ENCODE measurements at places on chromosomes 2 and 18.
A peak's percentile ranks its signal among the peaks of the same experiment; 100 is the strongest.

GRCh38 chr2:8235419-8235818, 446.4 kb upstream of the ID2 start:
- no peak for DNase-seq

DNA sequence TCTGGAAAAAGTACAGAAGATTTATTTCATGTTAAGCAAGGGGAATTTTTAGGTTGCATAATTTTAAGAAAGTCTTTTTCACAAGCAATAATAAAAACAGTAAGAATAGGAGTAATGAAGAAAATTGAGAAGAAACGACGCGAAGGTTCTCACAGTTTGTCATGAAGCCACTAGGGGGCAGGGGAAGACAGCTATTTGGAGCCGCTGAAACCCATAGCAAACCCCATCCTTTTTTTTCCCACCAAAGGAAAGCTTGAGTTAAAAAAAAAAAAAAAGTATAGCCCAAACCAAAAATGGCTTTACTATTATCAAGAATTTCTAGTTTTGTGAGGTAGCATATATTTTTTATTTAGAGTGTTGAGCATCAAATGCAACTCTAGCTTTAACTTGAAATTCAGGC, 300.9 kb downstream of the PHLPP1 start:
- DNase-seq: peak; percentile 50

DNA sequence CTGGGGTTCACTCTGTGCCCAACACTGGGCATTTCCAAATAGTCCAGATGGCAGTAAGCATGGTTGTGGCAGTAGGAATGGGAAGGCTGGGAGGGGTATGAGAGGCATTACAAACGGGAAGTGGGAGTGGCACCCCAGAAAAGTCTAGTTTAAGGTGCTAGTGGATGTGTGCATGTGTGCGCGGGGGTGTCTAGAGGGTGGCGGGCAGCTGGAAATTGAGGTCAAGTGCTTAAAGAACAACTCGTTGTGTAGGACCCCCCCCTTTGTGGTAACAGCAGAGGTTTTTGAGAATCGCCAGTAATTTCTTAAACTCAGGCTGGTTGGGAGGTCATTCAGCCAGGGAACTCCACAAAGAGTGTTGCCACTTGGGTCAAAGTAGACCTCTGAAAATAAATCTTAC, 69.9 kb downstream of the RHBDD1 start:
- no peak for DNase-seq

GRCh38 chr2:69386360-69386759, 667 bp downstream of the GFPT1 start:
- DNase-seq: no peak

- DNase-seq: peak; percentile 23
Measured at GRCh38 chr2:222319586-222320435, 21.0 kb upstream of the PAX3 start.

GRCh38 chr2:47379384-47379783, 23.6 kb upstream of the MSH2 start:
- no peak for DNase-seq

DNA sequence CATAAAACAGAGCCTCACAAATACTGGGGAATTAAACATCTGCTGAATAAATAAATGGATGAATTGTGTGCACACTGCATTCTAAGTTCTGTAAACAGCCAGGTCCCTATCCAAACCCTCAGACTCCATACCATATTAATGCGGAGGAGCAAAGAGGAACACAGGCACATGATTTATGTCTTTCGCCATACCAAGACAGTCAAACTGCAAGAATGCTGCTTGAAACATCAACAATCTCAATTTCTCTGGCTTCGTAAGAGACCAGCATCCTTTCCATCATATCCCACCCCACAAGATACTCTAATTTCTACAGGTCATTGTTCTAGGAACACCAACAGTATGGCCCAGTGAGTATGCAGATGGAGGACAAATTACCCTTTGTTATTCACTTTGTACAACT, 15.0 kb downstream of the KANSL3 start:
- DNase-seq: no peak

DNA sequence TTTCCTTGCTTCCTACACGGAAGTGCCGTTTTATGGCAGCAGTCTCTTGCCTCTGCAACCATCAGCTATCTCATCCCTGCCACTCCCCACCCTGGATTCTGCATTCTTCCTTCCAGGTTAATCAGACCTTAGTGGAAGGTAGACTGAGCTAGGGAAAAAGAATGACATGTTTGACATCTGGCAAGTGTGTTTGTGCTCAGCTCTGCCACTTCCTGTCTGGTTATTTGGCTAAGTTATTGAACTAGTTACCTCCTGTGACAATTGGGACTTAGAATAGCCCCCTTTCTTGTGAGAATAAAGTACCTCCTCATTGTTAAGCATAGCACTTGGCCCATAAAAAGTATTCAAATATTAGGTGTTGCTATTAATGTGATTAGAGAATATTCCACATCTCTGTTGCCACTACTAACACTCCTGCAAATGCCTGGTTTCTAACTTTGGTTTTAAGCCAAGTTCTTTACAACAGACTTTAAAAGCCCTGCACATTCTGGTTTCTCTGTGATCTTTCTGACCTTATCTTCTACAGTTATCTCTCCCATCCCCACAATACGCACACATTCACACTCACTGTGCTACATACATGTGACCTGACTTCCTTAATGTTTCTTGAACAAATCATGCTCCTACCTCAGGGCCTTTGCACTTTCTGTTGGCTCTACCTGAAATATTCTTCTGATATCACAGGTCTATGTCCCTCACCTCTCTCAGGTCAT, 10.8 kb upstream of the MAPRE2 start:
- DNase-seq: peak; percentile 76

- no peak for DNase-seq
Measured at GRCh38 chr2:136014411-136014810, 29.0 kb upstream of the DARS1 start.

GRCh38 chr2:85692039-85692645, 2.0 kb upstream of the GNLY start:
- no peak for DNase-seq

GRCh38 chr2:224969633-224970260, 72.5 kb downstream of the DOCK10 start:
- DNase-seq: no peak

DNA sequence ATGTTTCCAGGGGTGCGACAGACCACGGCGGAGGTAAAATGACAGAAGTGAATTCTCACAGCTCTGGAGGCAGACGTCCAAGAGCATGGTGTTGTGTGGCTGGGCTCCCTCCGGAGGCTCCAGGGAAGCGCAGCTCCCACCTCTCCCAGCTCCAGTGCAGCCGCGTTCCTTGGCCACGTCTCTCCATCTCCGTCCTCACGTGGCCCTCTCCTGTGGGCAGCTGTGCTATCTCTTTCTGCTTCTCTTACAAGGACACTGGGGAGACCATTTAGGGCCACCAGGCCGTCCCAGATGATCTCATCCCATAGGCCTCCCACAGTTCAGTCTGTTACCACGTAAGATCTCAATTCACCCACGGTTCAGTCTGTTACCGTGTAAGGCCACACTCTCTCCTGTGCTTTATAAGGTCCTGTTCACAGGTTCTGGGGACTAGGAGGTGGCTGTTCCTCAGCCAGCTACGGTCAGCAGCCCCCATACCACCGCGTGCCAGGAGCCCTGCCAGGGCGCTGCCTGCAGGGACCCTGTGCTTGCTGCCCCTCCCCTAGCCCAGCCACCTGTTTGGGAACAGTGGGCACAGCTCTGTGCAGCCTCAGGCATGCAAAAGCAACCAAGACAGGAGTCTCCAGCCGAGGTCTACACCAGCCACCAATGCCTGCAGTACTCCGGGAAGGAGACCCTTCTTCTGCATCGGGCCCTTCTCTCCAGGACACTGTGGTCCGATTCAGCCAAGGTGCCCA, 2.9 kb upstream of the MAB21L4 start:
- no peak for DNase-seq

- DNase-seq: no peak
Measured at GRCh38 chr2:200863782-200864175, 679 bp downstream of the CLK1 start.

GRCh38 chr18:3594760-3595368, 144.9 kb downstream of the TGIF1 start:
- DNase-seq: peak; percentile 38

DNA sequence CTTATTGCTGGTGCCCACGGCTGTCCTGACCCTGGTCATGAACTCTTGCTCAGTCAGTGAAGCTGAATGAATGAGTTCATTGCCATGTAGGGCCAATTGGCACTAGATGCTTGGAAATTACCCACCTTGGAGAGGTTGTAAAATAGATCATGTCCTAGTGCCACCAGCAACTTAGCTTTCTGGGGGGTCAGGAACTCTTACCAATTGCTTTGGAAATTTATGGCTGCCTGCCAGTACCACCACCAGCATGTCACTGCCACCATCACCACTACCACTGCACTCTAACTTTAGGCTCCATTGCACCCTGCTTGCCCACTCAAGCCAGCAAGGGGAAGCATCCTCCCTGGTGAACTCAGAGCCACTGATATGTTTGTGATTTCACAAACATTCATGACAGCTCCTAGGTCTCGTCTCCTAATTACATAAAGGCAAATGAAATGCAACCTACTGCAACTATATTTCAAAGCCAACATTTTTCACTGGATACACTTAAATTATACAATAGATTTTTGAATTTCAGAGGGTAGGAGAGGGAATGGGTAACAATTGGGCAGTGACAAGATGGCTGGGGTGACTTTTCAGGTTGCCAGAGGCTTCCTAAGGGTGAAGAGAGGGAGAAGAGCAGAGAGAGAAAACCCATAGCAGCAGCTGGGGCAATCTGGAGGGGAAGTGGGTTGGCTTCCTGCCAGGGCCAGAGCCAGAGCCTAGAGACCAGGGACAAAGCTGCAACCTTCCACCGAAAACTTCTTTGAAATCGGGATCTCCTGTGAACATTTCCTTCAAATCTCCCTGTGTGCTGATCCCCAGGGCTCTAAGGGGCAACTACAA, 3.5 kb upstream of the EMILIN1 start:
- DNase-seq: peak; percentile 57

DNA sequence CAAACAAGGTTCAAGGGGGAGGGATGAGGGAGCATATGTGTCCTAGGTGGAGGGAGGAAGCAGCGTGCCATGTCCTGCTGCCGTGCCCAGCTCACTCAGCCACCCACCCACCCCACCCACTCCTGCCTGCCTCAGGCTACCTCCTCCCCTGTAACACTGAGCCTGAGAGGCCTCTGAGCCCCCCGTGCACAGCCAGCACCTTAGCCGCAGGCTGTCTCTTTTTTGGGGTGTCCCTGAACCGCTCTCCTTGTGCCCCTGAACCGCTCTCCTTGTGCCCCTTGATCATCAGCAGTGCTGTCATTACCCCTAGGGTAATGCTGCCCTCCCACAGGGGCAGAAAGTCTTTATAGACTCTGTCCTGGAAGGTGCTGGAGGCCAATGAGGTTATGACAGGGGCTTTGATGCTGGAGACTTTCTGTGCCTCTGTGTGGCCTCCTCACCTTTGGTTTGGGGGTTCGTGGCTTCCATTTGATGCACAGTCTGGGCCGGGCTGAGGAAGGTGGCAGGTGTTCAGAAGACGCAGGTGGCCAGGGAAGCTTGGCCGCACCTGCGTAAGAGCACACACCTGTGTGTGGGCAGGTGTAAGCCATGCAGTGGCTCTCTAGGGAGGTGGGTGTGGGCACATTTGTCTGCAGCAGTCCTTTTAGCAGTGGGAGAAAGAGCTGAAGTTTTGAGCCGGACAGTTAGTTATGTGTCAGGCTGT, 140.0 kb downstream of the SEPTIN10 start:
- DNase-seq: no peak

GRCh38 chr2:27150639-27151230, 1.9 kb downstream of the TCF23 start:
- no peak for DNase-seq

GRCh38 chr2:222318712-222319585, 20.2 kb upstream of the PAX3 start:
- no peak for DNase-seq

- no peak for DNase-seq
Measured at GRCh38 chr2:136068581-136069227, 49.2 kb downstream of the CXCR4 start.

- no peak for DNase-seq
Measured at GRCh38 chr2:179677746-179678505, 183.5 kb downstream of the ZNF385B start.

DNA sequence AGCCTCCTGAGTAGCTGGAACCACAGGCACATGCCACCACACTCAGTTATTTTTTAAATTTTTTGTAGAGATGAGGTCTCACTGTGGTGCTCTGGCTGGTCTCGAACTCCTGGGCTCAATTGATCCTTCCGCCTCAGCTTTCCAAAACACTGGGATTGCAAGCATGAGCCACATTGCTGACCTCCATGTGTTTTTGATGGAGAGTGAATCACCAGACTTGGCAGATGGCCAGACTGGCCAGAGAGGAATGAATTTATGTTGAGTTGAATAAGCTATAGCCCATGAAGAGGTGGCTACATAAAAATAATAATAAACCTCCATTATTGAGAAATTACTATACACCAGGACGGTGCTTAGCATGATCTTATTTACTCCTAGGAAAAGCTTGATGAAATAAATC, 91.5 kb downstream of the MREG start:
- DNase-seq: no peak

GRCh38 chr2:169007356-169007755, 23.8 kb downstream of the ABCB11 start:
- no peak for DNase-seq

DNA sequence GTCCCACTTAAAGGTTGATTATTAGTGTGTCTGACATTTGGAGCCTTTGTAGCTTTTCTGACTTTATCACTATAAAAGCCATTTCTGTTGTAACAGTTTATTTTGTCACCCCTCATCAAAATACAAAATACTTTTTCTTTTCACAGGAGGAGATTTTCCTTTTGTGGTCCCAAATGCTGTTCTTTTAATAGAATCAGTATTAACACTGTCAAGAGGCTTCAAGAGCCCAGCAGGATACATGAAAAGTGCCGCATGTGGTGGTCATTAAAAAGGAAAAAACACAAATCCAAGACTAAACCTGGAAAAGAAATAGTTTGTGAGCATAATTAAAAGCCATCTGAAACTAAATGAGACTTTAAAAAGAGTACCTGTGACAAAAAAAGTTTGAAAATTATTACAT, 515.7 kb downstream of the DCDC2C start:
- DNase-seq: no peak

- no peak for DNase-seq
Measured at GRCh38 chr2:20231598-20232026, 6.7 kb upstream of the SDC1 start.

DNA sequence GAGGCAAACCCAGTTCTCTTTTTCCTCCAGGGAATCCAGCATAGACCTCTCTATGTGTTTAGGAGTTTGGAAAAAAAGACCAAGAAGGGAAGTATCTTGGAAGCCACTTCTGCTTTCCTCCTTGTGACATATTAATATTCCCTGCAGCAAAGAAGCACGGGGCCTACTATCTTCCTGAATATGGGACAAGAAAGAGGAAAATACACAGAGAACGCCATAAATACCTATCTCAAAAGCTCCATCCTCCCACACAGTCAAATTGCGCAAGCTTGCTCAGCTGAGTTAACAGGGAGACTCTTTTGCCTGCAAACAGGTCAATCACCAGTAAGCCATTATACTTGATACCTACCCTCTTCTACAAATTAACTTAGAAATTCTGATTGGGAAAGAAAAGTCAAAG, 16.7 kb upstream of the RAPH1 start:
- no peak for DNase-seq

GRCh38 chr2:67532387-67532786, 135.3 kb downstream of the ETAA1 start:
- no peak for DNase-seq

- no peak for DNase-seq
Measured at GRCh38 chr2:186927867-186928191, 78.9 kb upstream of the ZSWIM2 start.
